ENCODE measurements at places on chromosomes 7 and 10.

- no peak for DNase-seq
Measured at GRCh38 chr7:90917539-90917938, 321.4 kb downstream of the CDK14 start.

DNA sequence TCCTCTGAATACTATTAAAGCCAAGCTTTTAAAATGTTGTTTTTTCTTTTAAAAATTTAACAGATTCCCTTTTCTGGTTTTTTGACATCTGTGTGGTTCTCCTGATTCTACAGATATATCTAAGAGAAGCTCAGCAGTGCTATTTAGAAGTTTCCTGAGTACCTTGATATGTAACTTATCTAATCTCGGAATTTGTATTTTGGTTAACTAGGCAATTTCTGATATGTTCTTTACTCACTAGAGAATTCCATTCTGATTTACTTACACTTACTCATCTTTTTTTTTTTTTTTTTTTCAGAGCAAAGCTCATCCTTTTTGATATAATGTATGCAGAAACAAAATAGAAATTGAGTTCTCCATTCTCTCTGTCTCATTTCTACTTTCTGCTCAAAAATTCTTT is 63.8 kb downstream of the PALS2 start:
- no peak for DNase-seq

DNA sequence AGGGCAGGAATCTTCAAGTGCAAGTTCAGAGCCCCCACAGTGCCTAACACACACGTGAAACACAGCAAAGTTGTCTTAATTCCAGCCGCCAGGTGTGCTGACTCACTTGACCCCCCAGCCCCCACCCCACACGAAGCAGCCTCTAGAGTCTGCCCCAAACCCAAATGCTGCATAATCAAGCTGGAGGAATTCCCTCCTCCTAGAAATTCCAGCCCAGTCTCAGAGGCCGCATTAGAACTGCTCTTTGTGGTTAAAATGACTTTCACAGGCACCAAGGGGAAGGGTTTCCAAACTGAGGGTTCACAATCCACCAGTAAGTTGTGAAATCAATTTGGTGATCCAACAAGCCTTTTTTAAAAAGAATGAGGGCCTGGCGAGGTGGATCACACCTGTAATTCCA is 67.0 kb upstream of the PLXNA4 start:
- no peak for DNase-seq

DNA sequence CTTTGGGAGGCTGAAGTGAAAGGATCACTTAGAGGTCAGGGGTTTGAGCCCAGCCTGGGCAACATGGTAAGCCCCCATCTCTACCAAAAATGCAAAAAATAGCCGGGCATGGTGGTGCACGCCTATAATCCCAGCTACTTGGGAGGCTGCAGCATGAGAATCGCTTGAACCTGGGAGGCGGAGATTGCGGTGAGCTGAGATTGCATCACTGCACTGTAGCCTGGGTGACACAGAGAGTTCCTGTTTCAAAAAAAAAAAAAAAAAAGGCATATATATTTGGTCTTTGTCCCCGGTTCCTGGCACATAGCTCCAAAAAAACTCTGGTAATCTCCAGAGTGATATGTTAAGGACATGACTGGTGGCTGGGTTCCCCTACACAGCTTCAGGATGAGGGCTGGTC is 147.3 kb downstream of the SEC23IP start:
- DNase-seq = no peak

DNA sequence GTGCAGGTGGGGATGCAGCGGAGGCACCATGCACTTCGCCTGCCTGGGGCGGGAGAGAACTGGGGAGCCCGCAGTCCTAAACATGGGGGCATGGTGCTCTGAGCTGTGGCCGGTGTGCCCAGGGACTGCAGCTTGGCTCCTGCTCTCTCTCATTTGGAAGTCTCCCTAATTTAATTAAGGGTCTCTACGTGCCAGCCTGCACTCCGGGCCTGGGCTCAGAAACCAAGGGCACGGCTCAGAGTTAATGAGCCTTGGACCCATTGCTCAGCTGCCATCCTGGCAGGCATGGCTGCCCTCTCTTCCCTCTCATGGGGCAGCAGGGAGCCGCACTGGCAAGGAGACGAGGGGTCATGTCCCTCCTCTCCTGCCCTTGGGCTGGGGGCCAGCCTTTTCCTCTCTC is 115.6 kb downstream of the CDH23 start:
- DNase-seq = no peak

GRCh38 chr7:105711726-105712402 is 130.6 kb upstream of the EFCAB10 start:
- no peak for DNase-seq

- DNase-seq = no peak
Measured at GRCh38 chr7:17532861-17533404, 234.5 kb downstream of the AHR start.

DNA sequence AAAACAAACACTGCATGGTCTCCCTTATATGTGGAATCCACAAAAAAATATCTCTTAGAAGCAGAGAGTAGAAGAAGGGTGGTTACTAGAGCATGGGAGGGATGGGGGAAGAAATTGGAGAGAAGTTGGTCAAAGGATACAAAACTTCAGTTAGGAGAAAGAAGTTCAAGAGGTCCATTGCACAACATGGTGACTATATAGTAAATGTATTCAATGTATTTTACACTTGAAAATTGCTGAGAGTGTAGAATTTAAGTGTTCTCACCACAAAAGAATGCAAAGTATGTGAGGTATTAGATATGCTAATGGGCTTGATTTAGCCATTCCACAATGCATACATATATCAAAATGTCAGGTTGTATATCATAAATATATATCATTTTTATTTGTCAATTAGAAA is 232.0 kb upstream of the CELF2 start:
- DNase-seq = no peak

GRCh38 chr10:43200538-43201390 is 62.5 kb downstream of the CSGALNACT2 start:
- no peak for DNase-seq

DNA sequence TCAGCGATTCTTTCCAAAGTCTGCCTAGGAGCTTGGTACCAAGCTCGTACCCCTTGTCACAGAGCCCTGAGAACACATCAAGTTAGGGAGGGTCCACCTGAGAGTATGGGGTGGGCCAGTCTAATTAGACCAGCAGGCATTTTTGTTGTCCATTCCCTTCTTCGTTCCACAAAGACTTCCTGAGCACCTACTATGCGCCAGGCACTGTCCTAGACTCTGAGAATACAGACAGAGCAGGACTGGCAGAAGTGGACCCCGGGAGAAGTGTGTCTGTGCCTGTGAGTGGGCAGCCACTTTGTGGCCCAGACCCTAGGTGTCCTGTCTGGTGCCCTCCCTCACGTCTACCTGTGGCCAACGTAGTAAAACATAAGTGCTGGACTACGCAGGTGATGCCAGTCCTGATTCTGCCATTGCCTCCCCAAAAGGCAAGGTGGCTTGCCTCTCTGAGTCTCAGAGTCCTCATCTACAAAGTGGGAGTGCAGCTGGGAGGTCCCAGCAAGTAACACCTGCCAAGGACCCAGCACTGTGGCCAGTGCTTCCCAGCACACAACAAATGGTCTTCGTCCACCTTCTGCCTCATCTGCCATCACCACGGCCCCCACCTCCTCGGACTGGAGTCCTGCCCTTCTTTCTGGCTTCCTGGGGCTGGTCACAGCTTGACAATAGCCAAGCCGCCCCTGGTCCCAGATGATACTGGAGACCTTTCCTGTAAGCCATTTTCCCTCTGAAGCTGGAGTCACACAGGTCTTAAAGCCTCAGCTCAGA is 54.3 kb upstream of the DUSP5 start:
- no peak for DNase-seq

- no peak for DNase-seq
Measured at GRCh38 chr7:69342154-69342884, 256.0 kb upstream of the AUTS2 start.
